Activated T-helper 9 cell treated with anti-CD3 and anti-CD28 coated beads, Interleukin-2, amount 50 U/mL, for 16 hours (primary cell): ENCODE measurements at places on chromosomes 16 and 17.

GRCh38 chr16:10226141-10226986 is 44.1 kb upstream of the GRIN2A start:
- no peak for DNase-seq

DNA sequence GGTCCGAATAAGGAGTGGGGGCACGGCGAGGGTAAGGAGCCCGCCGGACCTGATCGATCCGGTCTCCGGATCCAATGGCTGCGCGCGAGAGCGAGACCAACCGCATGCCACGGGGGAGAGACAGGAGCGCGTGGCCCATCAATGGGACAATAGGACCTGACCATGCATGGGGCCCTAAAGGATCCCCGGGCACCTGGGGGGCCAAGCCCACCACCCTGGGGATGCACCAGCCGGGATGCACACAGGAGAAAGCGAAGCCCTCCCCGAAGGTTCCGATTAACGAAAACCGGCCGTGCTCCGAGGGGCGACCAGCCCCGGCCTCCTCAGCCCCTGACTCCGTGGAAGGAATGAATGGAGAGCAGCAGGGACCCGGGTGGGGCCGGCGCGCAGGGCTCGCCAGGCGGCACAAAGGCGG is 525 bp downstream of the JPT1 start:
- DNase-seq, result no peak

GRCh38 chr16:89892055-89892630 is 18.8 kb downstream of the TCF25 start:
- no peak for DNase-seq

GRCh38 chr16:78368121-78369102 is 269.0 kb downstream of the WWOX start:
- DNase-seq, result no peak

GRCh38 chr16:1794221-1794871 is 841 bp upstream of the IGFALS start:
- no peak for DNase-seq

DNA sequence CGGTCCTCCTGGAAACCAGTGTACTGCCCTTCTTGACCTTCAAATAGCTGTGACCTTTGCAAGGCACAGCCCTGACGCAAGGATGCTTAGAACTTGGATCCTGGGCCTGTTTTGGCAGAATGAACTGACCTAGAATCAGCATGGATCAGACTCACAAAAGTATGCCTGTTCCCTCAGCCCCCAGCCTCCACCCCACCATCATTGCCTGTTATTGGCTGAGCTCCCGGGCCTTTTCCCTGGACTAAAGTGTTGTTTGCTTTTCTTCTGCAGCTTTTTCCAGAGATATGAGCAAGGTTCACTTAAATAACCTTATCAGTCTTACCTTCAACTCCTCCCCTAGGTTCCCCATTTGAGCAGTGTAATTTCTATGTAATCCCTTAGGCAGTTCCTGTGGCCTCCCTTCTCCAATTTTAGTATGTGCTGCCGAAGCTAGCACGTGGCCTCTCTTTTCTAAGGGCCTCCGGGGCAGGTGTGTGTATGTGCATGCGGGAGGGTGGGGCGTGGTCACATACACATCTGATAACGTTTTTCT is 347.4 kb downstream of the MAF start:
- no peak for DNase-seq

GRCh38 chr17:74750327-74751069 is 2.1 kb downstream of the NHERF1 start:
- no peak for DNase-seq

- DNase-seq, result no peak
These were observed 331.3 kb downstream of the SEC14L1 start for GRCh38 chr17:77471984-77472461.

- DNase-seq, result no peak
These were observed 1.4 kb downstream of the OSBPL7 start for GRCh38 chr17:47820033-47820789.

DNA sequence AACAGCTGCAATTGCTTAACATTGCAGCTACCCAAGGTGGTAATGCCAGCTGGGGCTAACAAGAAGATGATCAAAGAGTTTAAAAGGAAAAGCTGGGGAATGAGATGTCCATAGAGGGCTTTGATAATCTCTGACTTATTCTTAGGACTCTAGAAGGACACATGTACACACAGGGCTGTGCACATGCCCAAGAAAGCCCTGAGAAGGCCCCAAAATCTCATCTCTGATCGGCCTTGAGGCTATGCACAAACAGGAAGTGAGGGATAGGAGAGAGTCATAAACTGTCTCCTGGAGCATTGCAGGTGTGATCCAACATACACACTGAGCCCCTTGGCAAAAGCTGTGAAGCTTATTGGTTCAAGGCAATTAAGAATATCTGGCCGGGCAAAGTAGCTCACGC is 17.2 kb upstream of the RABEP1 start:
- DNase-seq, result no peak

DNA sequence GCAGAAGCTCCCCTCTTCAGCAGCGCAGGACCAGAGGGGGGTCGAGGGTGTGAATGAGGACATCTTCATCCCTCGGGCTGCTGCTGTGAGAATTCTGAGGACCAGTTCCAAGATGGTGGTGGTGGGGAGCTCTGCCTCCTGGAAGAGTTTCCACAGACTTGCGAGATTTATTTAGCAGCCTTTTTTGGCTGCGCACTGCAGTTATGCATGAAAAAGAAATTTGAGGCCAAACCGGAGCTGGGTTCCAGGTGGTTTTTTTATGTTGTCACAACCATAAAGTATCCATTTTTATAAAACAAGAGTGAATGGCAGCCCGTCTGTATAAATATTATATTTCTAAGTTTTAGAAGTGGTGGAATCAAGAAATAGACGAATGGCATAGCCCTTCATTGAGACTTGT is 76.9 kb upstream of the CLEC18A start:
- no peak for DNase-seq

DNA sequence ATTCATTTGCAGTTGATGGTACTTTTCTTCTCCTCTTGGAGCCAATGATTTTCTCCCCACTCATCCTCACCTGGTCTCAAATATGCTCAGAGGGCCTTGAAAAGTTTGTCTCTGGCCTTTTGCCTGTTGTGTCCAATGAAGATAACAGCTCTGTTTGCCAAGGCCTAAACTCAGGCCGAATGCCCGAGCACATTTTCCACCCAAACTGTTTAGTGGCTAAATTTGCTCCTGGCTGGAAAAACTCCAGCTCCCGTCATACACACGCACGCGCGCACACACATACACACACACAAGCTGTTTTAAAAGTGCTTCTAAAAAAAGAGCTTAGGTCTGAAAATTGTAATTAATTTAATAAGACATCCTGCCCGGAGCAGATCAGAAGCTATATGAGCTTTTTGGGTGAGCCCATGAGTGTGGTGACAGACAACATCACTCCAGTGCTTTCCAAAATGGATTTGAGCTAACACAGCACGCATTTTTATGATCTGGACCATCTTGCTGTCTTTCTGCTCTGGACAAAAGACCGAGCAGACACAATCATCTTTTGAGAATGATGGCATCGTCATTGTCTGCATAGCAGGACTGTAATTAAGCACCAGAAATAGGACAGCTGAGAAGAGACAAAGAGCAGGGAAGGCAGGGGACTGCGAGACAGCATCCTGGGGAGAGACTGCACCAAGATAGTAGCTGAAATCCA is 48.9 kb downstream of the IRX6 start:
- no peak for DNase-seq

GRCh38 chr17:72425133-72425793 is 304.4 kb downstream of the SOX9 start:
- DNase-seq, result no peak

DNA sequence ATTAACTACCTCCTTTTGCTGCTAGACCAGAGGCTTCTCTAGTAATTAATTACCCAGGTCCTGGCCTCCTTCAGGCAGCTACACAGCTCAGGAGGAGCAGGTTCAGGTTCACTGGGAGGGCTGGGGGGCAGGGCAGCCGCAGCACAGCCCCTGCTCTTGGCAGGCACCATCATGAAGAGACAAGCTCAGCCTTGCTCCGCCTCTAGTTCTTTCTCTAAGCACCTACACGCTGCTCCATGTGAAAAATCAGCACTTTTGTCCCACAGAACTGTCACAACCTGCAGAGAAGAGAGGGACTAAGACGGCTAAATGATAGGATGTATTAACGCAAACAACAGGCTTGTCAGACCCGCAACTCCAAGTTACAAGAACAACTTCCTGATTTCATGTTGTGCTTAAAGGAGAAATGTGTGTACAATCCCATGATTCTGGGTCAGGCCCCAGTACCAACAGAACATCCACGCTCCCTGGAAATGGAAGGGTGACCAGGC is 53.4 kb downstream of the GRB2 start:
- no peak for DNase-seq

DNA sequence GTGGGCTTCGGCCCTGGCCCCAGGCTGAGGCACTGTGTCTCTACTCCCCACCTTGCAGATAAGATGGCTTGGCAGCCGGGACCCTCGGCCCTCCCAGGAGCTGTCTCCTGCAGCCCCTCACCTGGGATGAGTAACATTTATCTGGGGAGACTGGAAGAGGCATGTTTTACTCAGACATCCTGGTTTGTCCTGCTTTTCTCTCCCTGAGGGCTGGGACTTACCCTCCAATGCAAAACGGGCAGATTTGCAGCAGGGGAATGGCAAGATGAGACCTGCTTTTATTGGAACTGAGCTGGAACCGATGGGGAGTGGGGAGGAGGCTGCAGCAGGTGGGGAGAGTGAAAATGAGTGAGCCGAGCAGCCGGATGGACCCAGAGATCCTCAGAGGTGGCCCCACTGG is 27.3 kb upstream of the UBE2G1 start:
- DNase-seq, result no peak

GRCh38 chr17:77098884-77099545 is 41.8 kb upstream of the SEC14L1 start:
- DNase-seq, result no peak

- peak; percentile 48 for DNase-seq
These were observed 567 bp downstream of the GNA13 start for GRCh38 chr17:65055708-65056638.

- no peak for DNase-seq
These were observed 35.8 kb upstream of the ABCA9 start for GRCh38 chr17:69096541-69096940.

DNA sequence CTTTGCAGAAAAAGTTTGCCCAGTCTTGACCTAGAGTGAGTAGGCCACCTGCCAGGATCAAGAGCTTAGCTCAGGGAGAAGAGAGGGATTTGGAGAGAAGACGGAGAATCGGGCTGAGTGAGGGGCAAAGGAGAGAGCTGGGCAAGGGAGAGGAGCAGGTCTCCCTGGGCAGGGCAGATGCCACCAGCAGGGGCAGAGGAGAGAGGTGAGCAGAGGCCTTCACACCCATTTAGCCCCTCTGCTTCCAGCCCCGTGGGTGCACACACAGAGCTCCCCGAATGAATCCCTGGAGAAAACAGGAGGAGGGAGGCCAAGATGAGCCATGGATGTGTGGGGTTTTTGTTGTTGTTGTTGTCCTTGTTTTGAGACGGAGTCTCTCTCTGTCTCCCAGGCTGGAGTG is 29.2 kb downstream of the TBX4 start:
- DNase-seq, result no peak

GRCh38 chr16:17104654-17105053 is 366.1 kb downstream of the XYLT1 start:
- DNase-seq, result no peak

DNA sequence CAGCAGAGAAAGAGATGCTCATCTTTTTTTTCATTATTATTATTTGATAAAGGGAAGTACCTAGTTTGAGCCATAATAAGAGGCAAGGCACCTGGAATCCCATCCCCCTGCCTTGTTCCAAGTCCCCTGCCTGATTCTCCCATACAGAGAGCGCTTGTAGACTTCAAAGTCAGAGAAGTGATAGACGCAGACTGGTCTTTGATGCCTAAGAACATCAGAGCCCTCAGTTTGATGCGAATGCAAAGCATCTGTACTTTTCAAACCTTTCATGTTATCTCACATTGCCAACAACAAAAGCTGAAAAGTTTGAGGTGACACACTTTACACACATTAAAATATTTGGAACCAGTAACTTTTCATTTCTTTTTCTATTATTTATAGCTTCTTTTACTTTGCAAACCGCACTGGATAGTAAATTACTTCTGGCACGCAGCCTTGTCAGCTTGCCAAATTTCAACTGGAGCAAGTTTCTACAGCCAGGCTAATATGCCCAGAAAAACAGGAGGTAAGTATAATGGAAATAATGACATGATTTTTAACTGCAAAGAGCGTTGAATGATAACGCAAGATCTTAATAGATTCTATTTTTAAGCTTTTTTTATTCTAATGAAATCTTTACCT is 5.9 kb upstream of the UTP6 start:
- DNase-seq, result no peak

- no peak for DNase-seq
These were observed 6.0 kb downstream of the GGNBP2 start for GRCh38 chr17:36550491-36551417.

GRCh38 chr16:64304951-64305350 is 816.9 kb downstream of the CDH11 start:
- DNase-seq, result no peak

- DNase-seq, result no peak
These were observed 388.5 kb downstream of the SEC14L1 start for GRCh38 chr17:77529328-77529650.

GRCh38 chr17:17933775-17934174 is 38.4 kb downstream of the TOM1L2 start:
- DNase-seq, result no peak

DNA sequence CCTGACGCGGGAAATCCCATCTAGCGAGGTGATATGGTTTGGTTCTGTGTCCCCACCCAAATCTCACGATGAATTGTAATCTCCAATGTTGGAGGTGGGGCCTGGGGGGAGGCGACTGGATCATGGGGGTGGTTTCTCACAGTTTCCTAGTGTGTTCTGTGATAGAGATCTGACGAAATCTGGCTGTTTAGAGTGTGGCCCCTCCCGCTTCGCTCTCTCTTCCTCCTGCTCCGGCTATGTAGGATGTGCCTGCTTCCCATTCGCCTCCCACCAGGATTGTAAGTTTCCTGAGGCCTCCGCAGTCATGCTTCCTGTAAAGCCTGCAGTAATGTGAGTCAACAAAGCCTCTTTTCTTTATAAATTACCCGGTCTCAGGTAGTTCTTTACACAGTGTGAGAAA is 31.6 kb downstream of the IFT140 start:
- no peak for DNase-seq

- no peak for DNase-seq
These were observed 14.0 kb downstream of the AARSD1 start for GRCh38 chr17:42950044-42950783.

GRCh38 chr17:72238157-72238673 is 117.4 kb downstream of the SOX9 start:
- no peak for DNase-seq

- DNase-seq, result no peak
These were observed 13.3 kb upstream of the RAI1 start for GRCh38 chr17:17667947-17668346.

DNA sequence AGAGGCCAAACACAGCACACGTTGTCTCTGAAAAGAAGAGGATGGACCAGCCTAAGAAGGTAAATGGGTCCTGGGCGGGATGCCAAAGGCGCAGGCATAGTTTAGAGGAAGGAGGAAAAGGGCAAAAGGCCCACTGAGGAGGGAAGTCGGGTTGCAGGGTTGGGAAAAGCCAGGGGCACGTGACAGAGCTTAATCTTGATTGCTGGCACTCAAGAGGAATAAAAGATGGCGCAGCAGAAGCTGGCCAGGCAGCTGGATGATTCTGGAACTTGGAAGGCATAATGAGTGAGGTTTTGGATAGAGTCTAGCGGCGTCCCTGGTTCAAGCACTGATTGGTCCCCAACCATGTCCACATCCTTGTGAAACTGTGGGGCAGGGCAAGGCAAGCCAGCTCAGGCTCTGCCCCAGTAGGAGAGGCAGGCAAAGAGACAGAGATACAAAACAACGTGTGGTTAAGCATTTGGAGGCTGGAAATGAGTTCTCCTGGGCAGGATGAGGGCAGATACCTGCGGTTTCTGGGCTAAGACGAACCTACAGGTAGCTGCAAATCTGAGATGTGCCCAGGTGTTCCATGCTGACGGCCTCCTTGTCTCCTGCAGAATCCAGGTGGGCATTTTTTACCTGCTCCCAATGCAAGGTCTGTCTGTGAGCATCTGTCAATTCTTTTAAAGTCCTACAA is 52.7 kb upstream of the CIBAR2 start:
- no peak for DNase-seq
